HFF-Myc (cell line): ENCODE measurements at places on chromosomes 7 and 10.

DNA sequence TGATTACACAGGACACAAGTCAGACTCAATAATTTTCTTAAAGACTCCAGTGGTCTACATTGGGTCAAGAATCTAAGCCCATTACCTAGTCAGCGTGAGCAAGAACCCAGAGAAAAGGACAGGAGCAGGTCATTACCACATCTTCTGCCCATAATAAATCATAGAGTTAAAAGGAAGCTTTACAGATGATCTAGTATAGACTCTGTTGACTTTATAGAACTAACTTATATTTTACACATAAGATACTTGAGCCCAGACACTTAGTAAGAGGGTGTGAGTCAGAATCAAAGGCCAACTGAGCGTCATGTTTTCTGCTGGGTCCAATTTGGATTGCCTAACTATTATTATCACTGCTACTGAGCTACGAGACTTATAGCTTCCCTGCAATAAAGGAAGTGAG, 206.1 kb upstream of the NPSR1 start:
- no peak for DNase-seq

DNA sequence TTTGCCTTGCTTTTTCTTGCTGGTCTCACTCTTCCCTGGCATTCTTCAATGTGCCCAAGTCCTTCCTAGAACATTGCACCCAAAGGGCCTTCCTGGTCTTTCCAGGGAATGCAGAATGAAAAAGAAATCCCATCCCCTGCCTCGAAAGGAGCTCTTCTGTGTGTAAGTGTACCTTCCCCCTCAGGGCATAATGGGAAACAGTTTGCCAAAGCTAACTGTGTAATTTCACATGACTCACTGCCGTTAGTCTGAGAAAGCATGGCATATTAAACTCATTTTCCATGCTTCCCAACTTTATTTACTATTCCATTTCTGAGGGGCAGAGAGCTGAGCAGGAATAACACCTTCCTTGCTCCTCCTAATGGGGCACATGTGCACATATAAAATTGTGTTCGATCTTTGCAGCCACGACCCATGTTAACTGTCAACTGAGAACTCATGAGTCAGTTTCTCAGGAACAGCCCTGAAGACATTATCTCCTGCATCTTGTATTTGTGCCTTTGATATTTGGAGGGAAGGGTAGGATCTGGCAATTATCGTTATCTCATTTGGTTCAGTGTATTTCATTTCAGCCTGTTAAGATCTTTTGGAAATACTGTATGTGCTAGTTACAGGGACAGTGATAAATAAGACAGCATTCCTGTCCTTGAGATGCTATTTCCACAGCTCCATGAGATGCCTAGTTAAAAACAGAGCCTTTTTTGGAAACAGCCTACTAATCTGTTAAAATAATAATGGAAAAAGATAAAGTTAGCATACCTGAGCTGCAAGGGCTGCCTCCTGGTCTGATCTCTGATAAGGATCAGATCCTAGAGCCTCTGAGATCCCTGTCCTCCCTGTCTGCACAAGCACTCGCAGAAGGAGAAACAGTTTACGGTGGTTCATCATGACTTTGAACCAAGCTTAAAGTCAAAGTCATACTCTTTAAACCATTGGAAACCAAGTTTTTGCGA, 42.3 kb downstream of the IKZF1 start:
- no peak for DNase-seq

DNA sequence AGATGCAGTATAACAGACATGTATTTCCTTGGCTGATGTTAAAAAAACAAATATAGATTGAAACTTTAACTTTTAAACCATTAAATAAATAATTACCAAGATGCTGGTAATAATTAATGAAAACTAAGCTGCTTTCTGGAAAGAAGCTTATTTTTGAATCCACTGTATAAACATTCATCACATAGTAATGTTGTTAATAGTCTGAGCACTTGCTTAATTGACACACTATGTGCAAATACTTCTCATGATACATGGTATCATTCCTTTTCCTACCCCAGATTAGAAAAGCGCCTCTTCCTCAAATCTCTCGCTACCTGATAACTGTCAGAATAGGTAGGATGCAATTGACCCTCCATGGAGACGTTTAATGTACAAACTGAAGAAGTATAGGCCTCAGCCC, 15.0 kb upstream of the COL28A1 start:
- no peak for DNase-seq

DNA sequence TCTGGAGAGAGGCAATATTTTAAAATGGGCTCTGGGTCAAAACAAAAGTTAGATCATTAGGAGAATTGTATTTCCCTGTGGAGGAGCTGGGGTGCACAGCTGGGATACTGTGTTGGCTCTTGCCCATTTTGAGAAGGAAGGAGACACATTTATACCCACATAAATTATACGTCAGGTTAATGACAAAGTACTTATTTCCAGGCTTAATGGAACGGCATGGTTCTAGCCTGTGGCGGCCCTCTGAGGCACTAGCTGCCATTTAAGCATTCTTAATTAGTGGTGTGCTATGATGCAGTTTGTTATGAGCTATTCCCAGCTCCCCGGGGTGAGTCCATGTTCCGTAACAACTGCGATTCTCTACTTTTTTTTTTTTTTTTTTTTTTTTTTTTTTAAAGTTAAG, 193.5 kb downstream of the SEC23IP start:
- no peak for DNase-seq

DNA sequence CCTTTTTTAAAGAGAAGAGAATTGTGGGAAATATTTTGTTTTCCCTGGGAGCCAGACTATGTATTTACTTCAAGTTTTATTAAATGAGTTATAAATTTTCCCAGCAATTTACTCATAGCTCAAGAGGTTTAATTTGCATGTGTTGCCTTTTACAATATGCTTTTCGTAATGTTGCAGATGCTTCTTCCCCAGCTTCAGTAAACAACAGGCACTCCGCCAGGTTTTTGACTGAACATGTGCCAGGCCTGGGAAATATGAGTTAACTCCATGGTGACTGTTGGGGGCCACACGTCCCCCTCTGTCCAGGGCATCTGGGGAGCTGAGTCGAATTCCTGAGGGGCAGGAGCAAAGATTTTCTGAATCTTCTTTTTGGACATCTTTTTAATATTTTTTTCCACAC, 545.7 kb downstream of the LRMDA start:
- no peak for DNase-seq

- DNase-seq = peak; percentile 83
Observed at GRCh38 chr10:58023341-58024073, 244.2 kb downstream of the IPMK start.

DNA sequence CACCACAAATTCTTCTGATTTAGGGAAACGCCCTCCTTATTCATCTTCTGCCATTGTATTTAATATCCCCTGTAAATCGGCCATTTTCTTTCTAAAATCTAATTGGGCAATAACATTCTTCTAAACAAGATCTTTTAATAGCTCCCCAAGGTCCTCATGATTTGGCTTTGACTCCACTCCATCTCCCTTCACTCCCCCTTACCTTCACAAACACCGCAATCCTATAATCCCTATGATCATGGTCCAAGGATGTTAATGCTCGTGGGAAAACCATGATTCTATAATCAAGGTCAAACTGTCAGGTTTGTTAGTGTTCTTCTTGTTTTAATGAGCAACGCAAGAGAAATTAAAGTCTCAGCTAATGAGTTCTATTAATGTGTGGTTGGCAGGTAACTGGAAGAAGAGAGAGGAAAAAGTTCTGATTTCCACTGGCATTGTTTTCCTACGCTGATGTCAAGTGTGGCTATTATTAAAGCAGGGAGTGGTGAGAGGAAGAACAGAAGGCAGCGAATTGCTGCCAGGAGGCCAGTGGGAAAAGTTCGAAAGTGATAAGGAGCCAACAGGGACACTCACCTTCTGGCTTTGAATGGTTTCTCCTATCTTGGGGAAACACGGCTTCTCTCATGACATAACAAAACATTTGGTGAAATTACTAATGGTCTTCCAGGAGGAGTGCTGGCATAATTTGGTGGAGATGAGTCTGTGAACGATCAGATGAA, 28.1 kb downstream of the LRRC72 start:
- DNase-seq = no peak

GRCh38 chr10:82313401-82313800, 438.4 kb downstream of the NRG3 start:
- DNase-seq = no peak

DNA sequence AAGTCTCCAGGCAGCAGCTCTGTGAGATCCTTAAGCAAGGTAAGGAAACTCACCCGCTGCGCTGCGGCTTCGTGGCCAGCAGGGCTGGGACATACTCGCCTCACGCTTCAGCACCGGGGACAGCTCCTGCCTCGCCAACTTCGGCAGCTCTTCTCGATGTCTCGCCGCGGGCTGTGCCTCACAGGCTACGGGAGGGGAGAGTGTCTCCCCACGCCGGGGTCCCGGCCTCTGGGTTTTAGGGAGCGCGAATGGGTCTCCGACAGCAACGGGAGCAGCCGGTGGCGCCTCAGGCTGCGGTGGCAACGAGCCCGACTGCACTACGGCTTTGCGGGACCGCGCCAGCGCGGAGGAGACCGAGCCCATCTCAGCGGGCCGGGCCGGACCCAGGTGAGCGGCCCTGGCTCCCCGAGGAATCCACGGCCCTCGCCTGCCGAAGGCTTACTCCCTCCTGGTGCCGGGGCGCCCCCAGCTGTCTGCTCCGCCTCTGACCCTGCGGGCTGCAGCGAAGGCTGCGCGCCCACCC, 62.4 kb downstream of the LSM5 start:
- peak; percentile 51 for DNase-seq

DNA sequence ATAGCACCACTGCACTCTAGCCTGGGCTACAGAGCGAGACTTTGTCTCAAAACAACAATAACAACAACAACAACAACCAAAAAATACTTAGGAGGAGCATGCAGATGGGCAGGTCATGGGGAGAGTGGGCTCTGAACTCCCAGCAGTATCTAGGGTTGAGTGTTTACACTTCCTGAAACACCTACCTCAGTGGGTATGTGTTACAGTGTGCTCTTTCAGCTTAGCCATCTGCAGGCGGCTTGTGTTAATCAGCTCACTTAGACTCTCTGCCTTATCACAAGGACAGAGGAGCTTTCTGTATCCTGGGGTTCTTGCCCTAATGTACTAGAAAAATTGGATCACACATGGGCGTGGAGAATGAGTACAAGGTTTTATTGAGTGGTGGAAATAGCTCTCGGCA, 340.2 kb downstream of the KIF20B start:
- DNase-seq = no peak

GRCh38 chr7:91266689-91267090, 2.5 kb downstream of the FZD1 start:
- DNase-seq = no peak

- DNase-seq = no peak
Observed at GRCh38 chr10:34507217-34507616, 307.9 kb downstream of the PARD3 start.

GRCh38 chr7:151447312-151447711, 7.4 kb upstream of the CRYGN start:
- DNase-seq = no peak

- DNase-seq = no peak
Observed at GRCh38 chr10:47165711-47166404, 134.1 kb upstream of the GDF10 start.

DNA sequence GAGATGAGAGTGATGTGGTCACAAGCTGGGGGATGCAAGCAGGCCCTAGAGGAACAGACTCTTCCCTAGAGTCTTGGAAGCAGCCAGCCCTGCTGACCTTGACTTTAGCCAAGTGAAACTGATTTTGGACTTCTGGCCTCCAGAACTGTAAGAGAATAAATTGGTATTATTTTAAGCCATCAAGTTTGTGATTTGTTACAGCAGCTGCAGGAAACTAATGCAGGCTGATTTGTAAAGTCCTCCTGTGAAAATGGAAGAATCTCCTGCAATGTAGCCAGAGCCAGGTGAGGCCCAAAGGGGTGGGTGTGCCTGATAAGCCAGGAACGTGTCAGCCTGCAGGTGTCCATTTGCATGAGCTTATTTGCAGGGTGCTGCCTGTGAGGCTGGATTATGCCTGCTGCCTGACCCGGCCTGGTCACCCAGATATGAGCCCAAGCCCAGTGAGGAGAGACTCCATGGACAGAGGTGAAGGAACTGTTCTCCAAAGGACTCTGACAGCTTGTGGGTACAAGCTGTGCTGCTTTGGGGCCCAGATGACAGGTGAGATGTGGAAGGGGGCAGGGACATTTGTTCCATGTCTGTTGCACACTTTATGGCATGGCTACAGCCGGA, 24.6 kb upstream of the PLEKHA1 start:
- no peak for DNase-seq

- no peak for DNase-seq
Observed at GRCh38 chr7:33694006-33694405, 211.3 kb upstream of the BMPER start.

DNA sequence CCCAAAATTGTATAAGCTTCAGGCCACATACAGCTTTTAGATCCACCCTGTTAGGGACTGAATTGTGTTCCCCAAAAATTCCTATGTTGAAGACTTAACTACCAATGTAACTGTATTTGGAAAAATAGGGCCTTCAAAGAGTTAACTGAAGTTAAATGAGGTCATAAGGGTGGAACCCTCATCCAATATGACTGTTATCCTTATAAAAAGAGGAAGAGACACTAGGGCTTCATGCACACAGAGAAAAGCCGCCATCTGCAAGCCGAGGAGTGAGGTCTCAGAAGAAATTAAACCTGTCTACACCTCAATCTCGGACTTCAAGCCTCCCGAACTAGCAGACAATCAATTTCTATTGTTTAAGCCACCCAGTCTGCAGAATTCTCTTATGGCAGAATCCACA, 317.9 kb upstream of the NFE2L3 start:
- no peak for DNase-seq
